MCF 10A (cell line): ENCODE measurements at places on chromosomes 2 and 18. TPM values are rescaled to one million over a fixed set of nuclear protein-coding genes. Genes with fewer than 3 reads are reported as not detected.

DNA sequence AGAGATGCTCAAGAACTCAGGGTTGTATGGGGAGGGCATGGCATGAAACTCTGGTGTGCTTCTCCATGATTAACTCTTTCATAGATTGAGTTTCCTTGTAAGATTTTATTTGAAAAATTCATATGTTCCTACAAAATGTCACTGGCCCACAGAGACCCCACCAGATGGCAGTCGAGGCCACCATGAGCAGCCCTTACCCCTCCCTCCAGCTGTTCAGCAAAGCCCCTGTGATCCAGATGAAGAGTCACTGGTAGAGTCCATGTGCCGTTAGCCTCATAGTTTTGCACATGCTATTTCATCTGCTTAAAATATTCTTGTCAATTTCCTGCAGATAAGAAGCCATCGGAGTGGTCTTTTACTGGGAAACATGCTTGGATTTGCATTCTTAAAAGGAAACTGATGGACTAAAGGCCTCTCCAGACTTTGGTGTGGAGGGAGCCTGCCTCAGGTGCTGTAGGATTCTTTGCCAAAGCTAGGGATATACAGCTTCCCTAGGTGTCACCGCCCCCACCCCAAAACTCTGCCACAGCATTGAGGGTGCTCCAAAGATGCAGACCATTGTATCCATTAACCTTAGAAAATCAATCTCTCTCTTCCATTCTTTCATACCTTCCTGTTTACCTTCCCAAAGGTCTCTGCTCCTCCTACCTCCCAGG, 18.8 kb downstream of the ZNF385B start:
- DNase-seq, result no peak

DNA sequence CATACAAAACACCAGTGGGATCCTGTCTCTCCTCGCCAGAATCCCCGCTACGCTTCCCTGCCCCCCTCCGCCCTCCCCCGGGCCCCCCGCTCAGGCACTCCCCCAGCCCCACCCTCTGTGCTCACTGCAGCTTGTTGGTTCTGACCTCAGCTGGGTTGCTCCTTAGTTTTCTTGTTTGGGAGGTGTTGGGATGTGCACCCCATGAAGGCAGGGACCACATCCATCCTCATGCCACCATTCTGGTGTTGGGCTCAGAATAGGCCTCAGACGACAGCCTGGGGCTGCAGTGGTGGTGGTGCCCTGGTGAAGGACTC, 4.6 kb downstream of the SNED1 start:
- no peak for DNase-seq

- DNase-seq, result peak; percentile 94
Observed at GRCh38 chr2:41840702-41841551, 206.9 kb upstream of the PKDCC start.

DNA sequence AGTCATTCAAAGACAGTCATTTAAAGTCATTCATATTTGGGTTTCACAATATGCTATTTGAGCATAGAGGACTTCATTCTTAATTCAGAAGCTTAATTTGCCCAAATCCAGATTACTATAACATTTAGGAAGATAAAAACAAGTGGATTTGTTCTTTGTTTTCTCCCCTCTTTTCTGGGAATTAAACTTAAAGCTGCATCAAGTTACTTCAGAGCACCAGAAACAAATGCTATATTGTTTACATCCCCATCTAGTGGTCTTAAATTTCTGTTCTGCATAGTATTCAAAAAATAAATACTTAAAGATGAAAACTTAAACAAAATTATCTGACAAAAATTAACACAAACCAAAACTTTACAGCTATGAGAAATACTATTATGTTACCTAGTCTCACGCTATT, 34.7 kb upstream of the MARCHF7 start:
- peak; percentile 9 for DNase-seq

DNA sequence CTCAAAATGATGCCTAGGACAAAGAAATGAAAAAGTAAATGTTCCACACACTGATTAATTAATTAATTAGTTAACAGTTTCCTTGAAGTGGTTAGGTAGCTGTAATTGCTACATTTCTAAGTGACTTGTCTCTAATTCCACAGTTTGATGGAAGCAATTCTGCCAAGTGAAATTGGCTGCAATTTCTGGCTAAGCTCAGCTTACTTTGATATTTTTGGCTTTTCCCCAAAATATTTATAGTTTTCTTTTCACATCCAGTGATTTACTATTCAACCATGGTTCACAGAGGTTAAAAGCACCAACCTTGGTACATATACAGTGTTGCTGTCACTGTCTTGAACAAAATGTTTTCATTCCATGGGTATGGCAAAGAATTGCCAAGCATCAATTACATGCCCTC, 459.5 kb upstream of the CDH20 start:
- DNase-seq, result no peak

DNA sequence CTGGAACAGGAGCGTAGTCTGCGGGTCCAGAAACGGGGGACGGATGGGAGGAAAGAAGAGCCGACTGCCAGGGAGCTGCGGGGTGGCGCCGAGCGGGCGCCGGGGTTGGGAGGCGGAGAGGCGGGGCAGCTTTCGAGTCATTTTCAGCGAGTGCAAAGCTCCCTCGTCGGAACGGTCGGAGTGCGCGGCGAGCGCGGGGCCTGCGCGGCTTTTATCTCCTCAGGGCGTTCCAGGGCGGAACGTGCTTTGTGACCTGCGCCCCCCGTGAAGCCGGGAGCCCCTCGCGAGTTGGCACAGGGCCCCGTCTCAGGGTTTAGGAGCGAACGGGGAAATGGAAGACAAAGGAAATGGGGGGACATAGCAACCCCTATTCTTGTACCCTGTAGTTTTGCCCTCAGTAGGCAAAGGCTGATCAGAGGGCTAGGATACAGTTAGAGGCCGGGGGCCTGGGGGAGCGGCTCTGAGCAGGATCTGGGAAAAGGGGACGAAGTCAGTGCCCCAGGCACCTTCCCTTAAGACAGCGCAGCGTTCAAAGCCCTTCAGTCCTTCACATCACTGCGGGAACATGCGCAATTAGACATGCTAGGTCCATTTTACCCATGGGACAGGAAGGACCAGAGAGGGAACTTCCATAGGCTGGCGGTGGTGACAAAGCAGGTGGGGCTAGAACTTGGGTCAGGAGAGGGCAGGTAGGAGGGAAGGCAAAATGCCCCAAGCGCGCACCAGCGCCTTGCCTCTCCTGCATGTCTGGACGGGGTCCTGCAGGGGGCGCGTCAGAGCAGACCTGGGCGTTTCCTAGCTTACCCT, 60.1 kb upstream of the IL1RL1 start:
- no peak for DNase-seq

DNA sequence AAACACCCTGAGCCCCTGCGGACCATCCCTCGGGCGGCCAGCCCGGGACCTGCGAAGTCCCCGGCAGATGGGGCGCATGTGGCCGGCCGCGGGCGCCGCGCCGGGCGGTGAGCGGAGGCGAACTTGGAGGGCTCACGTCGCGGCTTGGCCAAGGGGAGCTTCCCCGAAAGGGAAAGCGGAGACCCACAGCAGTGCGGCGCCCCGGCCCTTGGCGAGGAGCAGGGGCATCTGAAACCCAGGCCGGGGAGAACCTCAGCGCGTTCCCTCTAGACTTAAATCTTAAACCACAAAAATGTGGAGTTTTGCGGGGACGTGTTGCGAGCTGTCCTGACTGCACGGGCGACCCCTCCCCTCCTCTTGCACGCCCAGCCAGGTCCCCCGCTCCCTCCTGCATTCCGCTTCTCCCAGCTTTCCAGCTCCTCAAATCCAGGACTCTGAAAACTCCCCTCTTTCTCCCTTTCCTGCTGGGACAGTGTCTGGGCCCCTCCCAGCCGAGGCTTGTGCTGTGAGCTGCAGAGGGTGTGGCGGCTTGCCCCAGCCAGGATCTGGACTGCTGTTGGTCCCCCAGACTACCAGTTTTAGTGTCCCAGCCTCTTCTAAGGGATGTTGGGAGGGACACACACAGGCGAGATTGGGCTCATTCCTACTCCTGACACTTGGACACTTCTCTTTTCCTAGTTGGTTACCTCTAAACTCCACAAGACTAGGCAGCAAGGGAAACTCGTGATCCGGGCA, 1.3 kb downstream of the FMNL2 start:
- DNase-seq, result peak; percentile 63

DNA sequence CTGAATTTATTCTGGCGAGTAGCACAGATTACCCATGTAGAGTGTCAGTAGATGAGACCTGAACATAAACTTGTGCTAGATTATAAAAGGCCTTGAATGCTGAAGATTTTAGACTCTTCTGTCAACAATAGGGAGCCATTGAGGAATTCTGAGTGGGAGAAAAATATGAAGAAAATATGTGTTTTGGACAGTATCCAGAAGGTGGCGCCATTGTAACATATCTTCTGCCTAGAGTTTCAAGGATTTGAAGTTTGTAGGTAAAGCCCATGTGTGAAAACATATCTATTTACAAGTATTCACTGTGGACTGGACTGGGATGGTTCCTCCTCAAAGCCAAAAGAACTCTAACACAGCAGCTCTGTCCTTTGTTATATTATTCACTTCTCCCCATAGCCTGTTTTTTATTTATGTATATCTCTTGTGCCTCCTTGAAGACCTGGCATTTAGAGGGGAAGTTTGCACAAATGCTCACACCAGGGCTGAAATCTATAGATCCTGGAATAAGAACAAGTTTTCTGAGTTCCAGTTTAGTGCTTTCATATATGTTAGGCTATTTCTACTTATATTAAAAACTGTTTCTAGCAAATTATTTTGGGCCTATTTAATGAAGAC, 124.9 kb downstream of the RDH14 start:
- peak; percentile 69 for DNase-seq

GRCh38 chr18:38257661-38258060, 692.1 kb upstream of the CELF4 start:
- no peak for DNase-seq

GRCh38 chr2:82316586-82316985, 2012.0 kb upstream of the LRRTM1 start:
- DNase-seq, result no peak

GRCh38 chr2:38167968-38168350, 92.0 kb upstream of the CYP1B1 start:
- DNase-seq, result no peak

- peak; percentile 98 for DNase-seq
Observed at GRCh38 chr2:85504778-85505261, 34.1 kb upstream of the MAT2A start.

Gene TFCP2L1
- total RNA-seq, result 22.6 and 24.3 TPM in 2 replicates

Gene SKOR2
- total RNA-seq, result not detected in 2 replicates

Gene MARCO
- 1.5 and 2.4 TPM in 2 replicates for total RNA-seq
